ENCODE measurements at places on chromosomes 12 and 14. TPM values are rescaled to one million over a fixed set of nuclear protein-coding genes. Genes with fewer than 3 reads are reported as not detected.

SAMD15 gene
- 2.1 TPM for total RNA-seq

VWF gene
- total RNA-seq, result 0.23 TPM

FOXJ2 gene
- 16.9 TPM for total RNA-seq

DNA sequence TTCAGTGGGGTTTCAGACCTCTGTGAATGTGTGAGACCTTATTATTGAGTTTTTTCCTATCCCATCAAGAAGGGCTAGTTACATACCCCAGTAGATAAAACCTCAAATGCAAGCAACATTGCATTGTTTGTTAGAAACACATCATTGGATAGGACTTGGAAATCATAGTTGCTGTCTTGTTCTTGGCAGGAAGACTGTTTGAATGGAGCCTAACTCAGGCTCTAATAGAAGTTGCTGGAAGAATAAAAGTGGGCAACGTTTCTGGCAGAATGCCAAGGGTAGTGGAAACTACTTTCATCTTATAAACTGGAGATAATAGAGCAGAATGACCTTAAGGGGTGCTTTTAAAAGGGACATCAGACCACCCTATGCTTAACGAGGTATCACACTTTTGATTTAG is 9.9 kb upstream of the PTHLH start:
- peak; percentile 34 for DNase-seq

DNA sequence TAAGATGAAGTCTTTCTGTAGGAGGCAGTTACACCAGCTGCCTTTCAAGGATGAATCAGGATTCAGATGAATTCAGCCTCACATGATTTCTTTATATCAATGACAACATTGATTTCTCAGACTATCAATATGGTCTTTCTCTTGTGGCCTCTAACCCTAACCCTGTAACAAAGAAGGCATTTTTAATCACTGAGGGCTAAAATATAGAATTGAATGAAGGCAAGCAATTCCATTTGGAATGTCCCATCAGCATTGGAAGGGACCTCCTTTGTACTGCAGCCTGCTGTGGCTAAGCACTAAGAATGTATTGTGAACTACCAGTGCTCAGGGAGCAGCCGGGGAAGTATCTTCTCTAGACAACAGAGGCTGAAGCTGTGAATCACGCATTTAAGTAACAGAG is 90.6 kb upstream of the FRMD6 start:
- DNase-seq, result no peak

DNA sequence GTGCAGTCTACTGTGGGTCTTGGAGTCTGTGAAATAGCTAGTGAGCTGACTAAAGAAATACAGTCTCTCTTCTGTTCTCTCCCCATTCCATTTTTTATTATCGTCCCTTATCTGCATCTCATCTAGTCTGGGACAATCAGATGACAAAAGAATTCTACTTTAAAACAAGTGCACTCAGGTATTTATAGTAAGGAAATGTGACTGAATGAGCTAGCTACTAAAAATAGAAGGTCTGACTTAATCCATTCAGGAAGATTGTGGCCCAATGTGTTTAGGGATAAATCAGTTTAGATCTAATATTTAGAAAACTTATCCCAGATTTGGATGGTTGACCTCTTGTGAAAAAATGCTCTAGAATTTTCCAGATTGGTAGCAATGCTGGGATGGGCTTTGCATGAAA is 126.8 kb upstream of the NRXN3 start:
- DNase-seq, result no peak

- DNase-seq, result no peak
These were observed 19.3 kb upstream of the LLPH start for GRCh38 chr12:66149702-66150398.

- DNase-seq, result no peak
These were observed 5.3 kb downstream of the BATF start for GRCh38 chr14:75527449-75528163.

- no peak for DNase-seq
These were observed 53.1 kb downstream of the CNTN1 start for GRCh38 chr12:40745386-40745785.

Measured in astrocyte (in vitro differentiated cells and primary cell).